ENCODE measurements at places on chromosomes 12 and 14. TPM values are rescaled to one million over a fixed set of nuclear protein-coding genes. Genes with fewer than 3 reads are reported as not detected.

DNA sequence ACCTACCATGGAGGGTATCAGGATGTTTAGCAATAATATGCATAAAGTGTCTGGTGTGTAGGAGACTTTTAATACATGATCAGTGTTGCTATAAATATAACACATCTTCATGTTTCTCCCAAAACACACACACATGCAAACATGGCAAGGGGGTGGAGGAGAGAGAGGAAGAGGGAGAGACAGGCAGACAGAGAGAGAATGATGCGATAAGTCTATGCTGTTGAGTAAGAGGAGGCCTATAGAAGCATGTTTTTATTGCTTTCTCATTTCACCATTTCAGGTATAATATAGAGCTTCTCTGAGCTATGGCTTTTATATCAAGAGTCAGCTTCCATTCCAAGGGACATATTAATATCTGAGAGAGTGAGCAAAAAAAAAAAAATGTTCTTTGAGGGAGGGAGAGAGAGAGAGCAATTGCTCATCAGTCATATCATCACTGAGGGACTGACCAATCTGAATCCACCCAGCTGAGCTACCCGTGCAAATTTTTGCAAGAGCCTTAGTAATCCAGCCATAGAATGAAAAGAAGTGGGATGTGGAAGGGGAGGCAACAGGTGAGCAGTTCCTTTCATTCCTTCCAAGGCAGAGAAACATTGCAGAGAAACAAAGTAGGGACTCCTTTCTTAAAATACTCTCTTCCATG, 54.8 kb upstream of the RASSF8 start:
- H3K4me1 ChIP-seq = no peaks in the 10 kb centered on the region
- H3K27me3 ChIP-seq = no peaks in the 10 kb centered on the region
- DNase-seq = no peak
- no peak overlapping the region for H3K4me3 ChIP-seq
- H3K27ac ChIP-seq = no peak overlapping the region

- H3K4me1 ChIP-seq = no peaks in the 10 kb centered on the region
- H3K27ac ChIP-seq = no peak overlapping the region
- DNase-seq = no peak
These were observed 1086.5 kb downstream of the SLC6A15 start for GRCh38 chr12:83826112-83826511.

DNA sequence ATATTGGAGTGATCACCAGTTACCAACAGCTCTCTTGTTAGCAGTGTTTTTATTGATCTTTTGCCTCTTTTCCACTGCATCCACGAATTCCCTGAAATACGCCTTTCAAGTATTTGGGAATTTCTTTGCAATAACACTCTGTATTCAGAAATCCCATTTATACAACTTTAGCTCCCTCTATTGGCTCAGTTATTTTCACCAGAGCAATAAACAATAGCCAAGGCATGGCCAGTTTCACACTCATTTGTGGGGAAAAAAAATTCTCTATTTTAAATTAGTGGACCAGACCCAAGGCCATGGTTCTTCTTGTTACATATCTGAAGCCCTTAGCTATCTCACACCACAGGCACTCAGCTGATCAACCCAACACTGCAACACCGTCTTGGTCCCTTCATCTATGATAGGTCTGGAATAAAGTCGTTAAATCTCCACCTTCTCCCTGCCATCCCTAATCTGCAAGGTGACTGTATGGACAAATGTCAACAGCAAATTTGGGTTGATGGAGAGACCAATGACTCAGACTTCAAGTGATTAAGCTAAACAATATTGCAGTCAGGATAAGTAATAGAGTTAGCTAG, 92.4 kb upstream of the TMEM260 start:
- no peaks in the 10 kb centered on the region for H3K4me1 ChIP-seq
- H3K36me3 ChIP-seq = no peaks in the 10 kb centered on the region
- H3K4me3 ChIP-seq = no peak overlapping the region
- no peak overlapping the region for H3K27ac ChIP-seq
- no peaks in the 10 kb centered on the region for H3K27me3 ChIP-seq

DNA sequence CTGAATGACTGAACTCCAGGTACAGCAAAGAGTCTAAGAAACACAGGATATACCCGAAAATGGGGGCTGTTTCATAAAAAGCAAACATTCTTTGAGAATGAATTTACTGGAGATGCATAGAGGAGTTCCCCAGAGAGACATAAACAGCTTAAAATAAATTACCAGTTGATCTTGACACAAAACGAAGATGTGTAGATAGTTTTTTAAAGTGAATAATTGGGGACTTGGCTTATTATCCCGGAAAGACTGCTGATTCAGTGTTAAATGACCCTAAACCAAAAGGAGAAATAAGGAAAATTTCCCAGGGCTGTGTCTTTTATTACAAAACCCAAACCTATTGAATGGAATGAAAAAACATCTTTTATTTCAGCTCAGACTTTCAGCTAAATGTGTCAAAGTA, 1052.8 kb upstream of the TMEM132C start:
- H3K36me3 ChIP-seq = no peaks in the 10 kb centered on the region
- H3K4me1 ChIP-seq = no peaks in the 10 kb centered on the region
- H3K27me3 ChIP-seq = no peaks in the 10 kb centered on the region

DNA sequence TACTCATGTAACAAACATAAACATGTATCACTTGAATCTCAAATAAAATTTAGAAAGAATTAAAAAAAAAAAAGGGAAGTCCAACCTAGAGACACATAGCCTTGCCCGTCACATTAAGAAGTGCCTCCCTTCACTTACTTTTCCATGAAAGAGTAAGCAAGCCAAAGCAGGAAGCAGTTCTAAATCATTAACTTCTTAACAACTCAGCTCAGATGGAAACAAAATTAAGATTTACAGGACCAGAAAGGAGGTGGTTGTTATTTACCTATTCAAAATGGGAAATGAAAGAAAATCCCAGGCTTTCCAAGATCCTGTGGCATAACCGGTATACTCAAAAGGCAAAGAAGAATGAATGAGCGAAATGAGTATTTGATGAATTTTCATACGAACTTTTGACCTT, 258.6 kb upstream of the DCN start:
- H3K36me3 ChIP-seq = no peaks in the 10 kb centered on the region
- H3K27ac ChIP-seq = no peak overlapping the region
- DNase-seq = no peak
- H3K27me3 ChIP-seq = no peaks in the 10 kb centered on the region
- H3K4me1 ChIP-seq = no peaks in the 10 kb centered on the region
- H3K4me3 ChIP-seq = no peak overlapping the region

DNA sequence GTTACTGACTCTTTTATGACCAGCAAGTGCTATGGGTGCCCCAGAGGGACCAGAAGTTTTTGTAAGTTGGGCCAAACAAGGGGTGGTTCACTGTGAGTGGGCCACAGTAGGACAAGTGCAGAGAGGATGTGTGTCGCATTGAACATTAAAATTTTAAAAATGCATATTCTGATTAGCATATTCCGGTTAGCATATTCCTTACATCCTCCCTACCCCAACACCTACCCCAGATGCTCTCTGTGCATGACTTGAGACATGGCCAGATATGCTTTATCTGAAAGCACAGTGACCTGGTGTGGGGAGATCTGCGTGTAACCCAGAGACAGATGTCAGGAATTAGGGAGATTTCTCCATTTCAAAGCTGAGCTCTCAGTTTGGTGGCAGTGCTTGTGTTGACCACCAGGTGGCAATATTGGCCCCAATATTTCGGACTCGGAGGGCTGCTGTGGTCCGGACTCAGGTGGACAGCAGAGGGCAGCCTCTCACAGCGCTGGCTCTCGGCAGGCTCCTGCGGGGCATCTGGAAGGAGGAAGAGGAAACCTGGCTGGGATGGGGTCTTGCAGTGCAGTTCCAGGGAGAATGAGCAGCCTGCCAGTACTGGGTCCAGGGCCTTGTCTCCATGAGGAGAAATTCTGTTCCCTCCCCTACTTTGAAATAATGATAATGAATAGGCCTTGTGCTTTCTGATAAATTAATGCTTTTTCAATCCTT, 1.6 kb upstream of the CEBPE start:
- H3K4me1 ChIP-seq = peaks cover 10% of the 10 kb centered on the region
- H3K36me3 ChIP-seq = no peaks in the 10 kb centered on the region

GRCh38 chr12:117860111-117860510, 108.7 kb downstream of the KSR2 start:
- H3K4me3 ChIP-seq = no peak overlapping the region
- H3K27me3 ChIP-seq = no peaks in the 10 kb centered on the region
- H3K36me3 ChIP-seq = no peaks in the 10 kb centered on the region
- H3K27ac ChIP-seq = no peak overlapping the region

GRCh38 chr12:11693601-11694000, 44.1 kb downstream of the ETV6 start:
- DNase-seq = no peak
- H3K4me1 ChIP-seq = no peaks in the 10 kb centered on the region
- no peak overlapping the region for H3K27ac ChIP-seq
- no peaks in the 10 kb centered on the region for H3K27me3 ChIP-seq
- no peaks in the 10 kb centered on the region for H3K36me3 ChIP-seq

GRCh38 chr12:101927036-101927435, 49.7 kb downstream of the DRAM1 start:
- DNase-seq = no peak
- H3K4me1 ChIP-seq = no peaks in the 10 kb centered on the region
- H3K27ac ChIP-seq = no peak overlapping the region
- no peaks in the 10 kb centered on the region for H3K27me3 ChIP-seq

DNA sequence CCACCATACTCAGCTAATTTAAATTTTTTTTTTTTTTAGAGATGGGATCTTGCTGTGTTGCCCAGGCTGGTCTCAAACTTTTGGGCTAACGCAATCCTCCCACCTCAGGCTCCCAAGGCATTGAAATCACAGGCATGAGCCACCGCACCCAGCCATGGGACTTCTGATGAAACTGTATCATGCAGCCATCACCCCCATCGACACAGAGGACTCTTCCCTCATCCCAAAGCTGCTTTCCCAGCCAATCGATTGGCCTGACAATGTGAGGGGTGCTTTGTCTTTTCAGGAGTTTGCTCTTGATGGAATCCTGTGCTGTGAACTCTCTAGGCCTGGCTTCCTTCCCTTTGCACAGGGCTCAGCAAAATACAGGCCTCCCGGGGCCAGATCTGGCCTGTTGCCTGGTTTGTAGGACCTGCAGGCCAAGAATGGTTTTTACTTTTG, 59.6 kb upstream of the NCOR2 start:
- H3K36me3 ChIP-seq = no peaks in the 10 kb centered on the region
- no peaks in the 10 kb centered on the region for H3K27me3 ChIP-seq
- no peak overlapping the region for H3K4me3 ChIP-seq
- H3K27ac ChIP-seq = no peak overlapping the region
- no peak for DNase-seq

DNA sequence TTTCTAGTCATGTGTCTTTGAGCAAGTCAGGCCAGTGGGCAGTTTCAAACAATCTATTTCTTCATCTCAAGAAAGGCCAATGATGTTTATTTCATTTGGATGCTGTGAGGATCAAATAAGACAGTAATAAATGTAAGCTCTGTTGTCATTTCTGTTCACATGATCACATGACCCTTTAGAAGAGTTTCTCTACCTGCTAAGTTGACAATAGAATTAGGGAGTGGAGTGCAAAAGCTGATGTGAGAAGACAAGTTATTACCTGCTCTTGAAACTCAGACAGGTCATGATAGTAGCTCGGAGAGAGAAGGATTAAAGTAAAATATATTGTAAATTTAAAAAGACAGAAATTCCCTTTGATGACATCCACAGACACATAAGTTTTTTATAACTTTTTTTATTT, 37.3 kb upstream of the DCN start:
- no peaks in the 10 kb centered on the region for H3K4me1 ChIP-seq
- no peaks in the 10 kb centered on the region for H3K27me3 ChIP-seq
- DNase-seq = no peak
- H3K27ac ChIP-seq = no peak overlapping the region
- no peak overlapping the region for H3K4me3 ChIP-seq
- no peaks in the 10 kb centered on the region for H3K36me3 ChIP-seq

- no peak overlapping the region for H3K4me3 ChIP-seq
- no peaks in the 10 kb centered on the region for H3K36me3 ChIP-seq
- H3K27ac ChIP-seq = peak overlapping the region; percentile 20
- DNase-seq = no peak
- H3K27me3 ChIP-seq = no peaks in the 10 kb centered on the region
These were observed 77.2 kb downstream of the ARL6IP4 start for GRCh38 chr12:123057513-123058265.

- H3K27ac ChIP-seq = no peak overlapping the region
- H3K4me3 ChIP-seq = no peak overlapping the region
- peaks cover 13% of the 10 kb centered on the region for H3K4me1 ChIP-seq
- no peak for DNase-seq
- H3K27me3 ChIP-seq = no peaks in the 10 kb centered on the region
These were observed 106.0 kb downstream of the PELI2 start for GRCh38 chr14:56224229-56224628.

GRCh38 chr12:67691220-67691619, 42.7 kb downstream of the DYRK2 start:
- H3K27me3 ChIP-seq = no peaks in the 10 kb centered on the region
- no peak for DNase-seq
- H3K27ac ChIP-seq = no peak overlapping the region
- H3K4me1 ChIP-seq = no peaks in the 10 kb centered on the region

DNA sequence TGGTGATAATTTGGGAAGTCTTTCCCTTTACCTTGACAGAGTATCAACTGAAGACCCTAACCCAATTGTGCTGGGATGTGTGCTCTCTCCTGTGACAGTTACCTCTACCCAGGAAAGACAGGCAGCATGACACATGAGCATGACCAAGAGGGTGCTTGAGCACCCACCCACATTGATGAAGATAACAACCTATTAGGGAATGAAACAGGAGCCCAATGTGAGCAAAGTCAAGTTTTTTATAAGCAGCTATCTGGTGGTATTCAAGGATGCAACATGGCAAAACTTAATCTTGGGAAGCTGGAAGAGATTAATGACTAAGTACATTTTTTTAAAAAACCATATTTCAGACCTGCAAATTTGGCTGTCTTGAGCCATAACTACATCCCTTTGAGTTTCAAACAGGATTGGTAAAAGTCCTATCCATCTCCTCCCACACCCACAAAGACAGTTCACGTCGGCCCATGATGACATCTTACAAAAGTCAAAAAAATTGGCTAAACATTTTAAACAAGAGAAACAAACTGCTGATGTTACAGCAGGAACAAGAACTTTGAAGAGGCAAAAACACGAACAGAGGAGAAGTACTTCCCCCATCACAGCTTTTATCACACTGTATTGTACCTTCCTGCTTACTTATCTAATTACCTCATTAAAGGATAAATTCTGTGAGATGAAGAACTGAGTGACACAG, 60.3 kb downstream of the MED13L start:
- H3K4me3 ChIP-seq = no peak overlapping the region
- H3K36me3 ChIP-seq = no peaks in the 10 kb centered on the region
- peaks cover 6% of the 10 kb centered on the region for H3K4me1 ChIP-seq
- H3K27me3 ChIP-seq = no peaks in the 10 kb centered on the region
- no peak for DNase-seq

Gene PMCH
- not detected for total RNA-seq

Gene B4GALNT3
- total RNA-seq = 10.5 TPM

Gene POTEG
- not detected for total RNA-seq

Gene FOXM1
- total RNA-seq = 6.4 TPM

Gene DIO3
- total RNA-seq = not detected

Gene SSTR1
- 8.7 TPM for total RNA-seq

Gene SMIM41
- total RNA-seq = not detected
